ENCODE measurements at places on chromosomes 16 and 17. TPM values are rescaled to one million over a fixed set of nuclear protein-coding genes. Genes with fewer than 3 reads are reported as not detected.

The LAT gene
- 0.15 TPM for total RNA-seq

The NHERF1 gene
- 14.9 TPM for total RNA-seq

The KRT17 gene
- 0.32 TPM for total RNA-seq

The ADAP2 gene
- total RNA-seq, result 0.15 TPM

The ASB16 gene
- not detected for total RNA-seq

The MAF gene
- total RNA-seq, result 0.61 TPM

The AATK gene
- total RNA-seq, result 5.2 TPM

The SEZ6L2 gene
- 3.9 TPM for total RNA-seq

The ITFG1 gene
- total RNA-seq, result 43.9 TPM

The LCAT gene
- total RNA-seq, result 1.3 TPM

The KRTAP4-6 gene
- total RNA-seq, result not detected

The CCDC47 gene
- total RNA-seq, result 114 TPM

The TRIM65 gene
- total RNA-seq, result 32.2 TPM

The TOM1L1 gene
- 5.8 TPM for total RNA-seq

The NRN1L gene
- not detected for total RNA-seq

The RHBDL1 gene
- 0.30 TPM for total RNA-seq

The HOXB13 gene
- not detected for total RNA-seq

The KRTAP4-3 gene
- not detected for total RNA-seq

The RDM1 gene
- total RNA-seq, result not detected

The CFAP52 gene
- not detected for total RNA-seq

The MYH8 gene
- not detected for total RNA-seq

The VAT1L gene
- 3.6 TPM for total RNA-seq

The TEN1 gene
- total RNA-seq, result 10.6 TPM

The FLII gene
- 345 TPM for total RNA-seq

The ITGAL gene
- not detected for total RNA-seq

The CRHR1 gene
- total RNA-seq, result not detected

The KRT39 gene
- not detected for total RNA-seq

The SMIM22 gene
- total RNA-seq, result not detected

The SLC35G6 gene
- total RNA-seq, result not detected

The SLFN14 gene
- not detected for total RNA-seq

The ASIC2 gene
- total RNA-seq, result under 0.01 TPM

The SLC25A10 gene
- total RNA-seq, result 17.5 TPM

The MRPL38 gene
- total RNA-seq, result 38.3 TPM

The KNOP1 gene
- total RNA-seq, result 20.8 TPM

The ATP2C2 gene
- total RNA-seq, result not detected

The GAS2L2 gene
- not detected for total RNA-seq

The SOX9 gene
- 0.15 TPM for total RNA-seq

The XAF1 gene
- total RNA-seq, result 129 TPM

The ZSCAN10 gene
- total RNA-seq, result not detected

The CD300H gene
- total RNA-seq, result not detected

The DNAH3 gene
- under 0.01 TPM for total RNA-seq

The TAC4 gene
- not detected for total RNA-seq

The ZNF213 gene
- total RNA-seq, result 3.5 TPM

The NEUROD2 gene
- not detected for total RNA-seq

The GPS2 gene
- total RNA-seq, result 60.0 TPM

The IGSF6 gene
- not detected for total RNA-seq

The MEIOC gene
- total RNA-seq, result under 0.01 TPM

The KRTAP4-5 gene
- total RNA-seq, result not detected

The ANKRD40CL gene
- not detected for total RNA-seq

The CCL16 gene
- not detected for total RNA-seq

Data from epithelial cell of umbilical artery (primary cell).